Activated T-cell treated with anti-CD3 and anti-CD28 coated beads for 48 hours (primary cell): ENCODE measurements at places on chromosomes 7 and 10.

DNA sequence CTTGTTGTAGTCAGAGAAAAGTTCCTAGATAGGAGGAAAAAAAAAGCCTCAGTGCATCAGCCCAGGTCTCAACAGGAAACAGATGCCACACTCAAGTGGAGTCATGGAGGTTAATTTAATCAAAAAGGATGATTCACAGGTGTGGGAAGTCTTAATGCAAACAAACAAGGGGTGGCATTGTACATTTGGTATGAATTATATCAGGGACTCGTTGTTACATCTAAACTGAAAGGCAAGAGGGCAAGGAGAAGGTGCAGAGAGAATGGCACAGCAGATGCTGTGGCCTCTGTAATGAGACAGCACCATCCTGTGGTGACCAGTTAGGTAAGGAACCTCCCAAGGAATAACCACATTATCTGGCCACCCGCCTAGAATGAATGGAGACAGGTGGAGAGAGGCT is 133.7 kb downstream of the PTPRZ1 start:
- DNase-seq, result no peak

- no peak for DNase-seq
Measured at GRCh38 chr10:8014649-8015048, 39.8 kb upstream of the GATA3 start.

DNA sequence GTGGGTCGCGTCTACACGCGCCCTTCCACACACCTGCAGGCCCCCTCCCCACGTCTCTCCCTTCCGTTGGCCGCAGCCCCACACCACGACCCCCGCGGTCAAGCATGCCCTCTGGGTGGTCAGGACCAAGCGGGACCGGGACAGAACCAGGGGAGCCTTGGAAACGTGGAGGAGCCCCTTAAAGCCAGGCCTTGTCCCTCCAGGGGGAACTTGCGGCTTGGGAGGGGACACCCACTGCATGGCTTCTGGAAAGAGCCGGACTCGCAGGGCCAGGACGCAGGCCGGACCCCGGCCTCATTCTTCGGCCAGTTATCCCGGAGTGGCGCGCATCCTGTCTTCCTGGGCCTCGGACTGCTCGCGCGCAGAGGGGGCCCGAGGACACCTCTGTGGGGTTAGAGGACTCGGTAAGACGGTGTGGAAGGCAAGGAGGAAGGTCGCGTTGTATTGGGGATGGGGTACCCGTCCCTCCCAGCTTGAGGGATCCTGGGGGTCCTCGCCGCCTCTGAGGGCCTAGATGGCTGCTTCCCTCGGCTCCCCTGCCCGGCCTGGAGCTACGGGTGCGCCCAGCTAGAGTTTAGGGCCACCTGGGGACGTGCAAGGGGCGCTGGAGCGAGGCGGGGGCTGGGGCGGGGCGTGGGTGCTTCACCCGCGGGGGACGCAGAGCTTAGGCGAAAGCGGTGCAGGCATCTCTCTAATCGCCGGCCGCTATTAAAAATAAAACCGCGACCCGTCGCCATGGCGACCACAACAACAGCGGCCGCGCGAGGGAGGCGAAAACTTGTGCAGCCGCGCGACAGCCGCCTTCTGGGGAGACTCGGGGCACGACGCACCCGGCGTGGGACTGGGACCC is 1.8 kb upstream of the PDGFA start:
- DNase-seq, result no peak

GRCh38 chr7:98862203-98862602 is 7.6 kb downstream of the TMEM130 start:
- DNase-seq, result no peak

GRCh38 chr7:18117482-18117881 is 89.8 kb upstream of the PRPS1L1 start:
- no peak for DNase-seq

- no peak for DNase-seq
Measured at GRCh38 chr10:9188022-9188810, 1133.7 kb downstream of the GATA3 start.

- no peak for DNase-seq
Measured at GRCh38 chr10:35451151-35452016, 115.1 kb downstream of the CCNY start.

GRCh38 chr7:90269163-90269562 is 24.2 kb downstream of the CFAP69 start:
- no peak for DNase-seq

DNA sequence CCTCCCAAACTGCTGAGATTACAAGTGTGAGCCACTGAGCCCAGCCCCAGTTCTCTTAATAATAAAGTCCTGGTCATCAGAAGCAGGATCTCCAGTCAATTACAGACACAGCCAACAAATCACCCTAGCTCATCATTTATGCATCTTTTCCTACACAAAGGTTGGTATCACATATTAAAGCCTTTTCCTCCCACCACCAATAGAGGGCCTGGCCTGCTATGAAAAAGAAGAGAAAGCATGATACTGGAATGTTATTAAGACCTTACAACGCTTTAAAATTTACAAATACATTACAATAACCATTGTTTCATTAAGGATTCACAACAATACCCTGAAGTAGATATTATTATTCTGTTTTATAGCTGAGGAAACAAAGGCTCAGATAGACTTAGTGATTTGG is 25.9 kb downstream of the VAX1 start:
- no peak for DNase-seq

DNA sequence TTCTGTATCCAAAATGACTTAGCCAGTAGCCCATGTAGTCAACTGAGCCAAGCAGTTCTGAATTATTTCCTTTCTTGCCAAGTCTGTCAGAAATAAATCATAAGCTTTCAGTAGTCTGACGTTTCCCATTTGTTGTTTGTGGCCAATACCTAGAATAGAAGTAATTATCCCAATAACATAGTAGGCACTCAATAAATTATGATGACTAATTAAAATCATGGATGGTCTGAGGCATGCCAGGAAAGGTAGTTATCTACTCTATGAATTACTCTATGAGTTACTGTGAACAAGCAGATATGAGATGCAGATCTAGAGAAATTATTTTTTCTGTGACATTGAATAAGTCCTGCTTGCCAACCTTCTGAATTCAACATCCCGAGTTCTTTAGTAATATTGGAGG is 2.3 kb downstream of the CABCOCO1 start:
- DNase-seq, result no peak

DNA sequence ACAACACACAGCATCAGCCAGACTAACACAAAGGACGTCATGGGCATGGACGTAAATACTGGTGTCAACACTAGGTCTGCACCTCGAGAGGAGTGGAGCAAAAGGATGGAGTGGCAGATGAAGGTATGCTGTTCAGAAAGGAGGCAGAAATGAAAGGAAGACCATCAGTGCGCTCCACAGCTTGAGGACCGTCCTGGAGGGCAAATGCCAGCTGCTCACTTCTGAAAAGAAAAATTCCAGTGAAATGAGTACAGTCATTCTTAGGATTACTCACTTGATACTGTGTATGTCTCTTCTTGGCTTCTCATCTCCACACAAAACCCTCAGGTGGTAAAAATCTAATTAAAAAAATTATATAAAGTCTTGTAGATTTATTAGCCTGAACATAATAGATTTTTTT is 44.8 kb downstream of the EGFR start:
- DNase-seq, result no peak
